ENCODE measurements at places on chromosomes 6 and 20. TPM values are rescaled to one million over a fixed set of nuclear protein-coding genes. Genes with fewer than 3 reads are reported as not detected.

ARFGEF3 gene
- total RNA-seq, result 4.2 TPM

DNA sequence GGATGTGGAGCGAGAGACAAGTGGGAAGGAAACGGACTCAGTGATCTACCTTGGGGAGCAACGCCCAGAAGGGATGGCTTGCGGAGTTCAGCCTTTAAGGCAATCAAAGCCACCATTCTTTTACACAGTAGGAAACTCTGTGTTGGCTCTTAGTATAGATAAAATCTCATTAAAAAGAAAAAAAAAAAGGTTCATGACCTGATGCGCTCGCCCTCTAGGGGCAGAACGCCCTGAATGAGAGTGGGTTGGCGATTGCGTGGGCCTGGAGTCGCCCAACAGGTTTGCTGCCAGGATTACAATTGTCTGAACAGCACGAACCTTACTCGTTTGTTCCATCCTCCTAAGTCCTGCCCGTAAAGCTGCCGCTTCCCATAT, 1.2 kb downstream of the TPD52L1 start:
- ATAC-seq, result no peak

LPA gene
- total RNA-seq, result not detected

DNA sequence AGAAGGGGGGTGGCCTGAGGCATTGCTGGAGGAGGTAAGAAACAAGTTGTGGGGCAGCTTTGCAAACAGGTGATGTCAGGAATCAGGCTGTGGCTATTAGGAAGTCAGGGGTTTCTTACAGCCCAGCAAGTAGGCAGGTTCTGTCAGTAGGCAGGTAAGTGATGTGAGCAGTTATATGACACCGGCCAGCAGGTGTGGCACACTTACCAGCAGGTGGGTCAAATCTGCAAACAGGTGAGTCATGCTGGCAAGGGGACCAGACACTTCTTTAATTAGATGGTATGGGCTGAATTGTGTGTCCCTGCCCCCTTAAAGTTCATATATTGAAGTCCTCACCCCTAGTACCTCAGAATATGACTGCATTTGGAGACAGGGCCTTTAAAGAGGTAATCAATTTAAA, 16.4 kb upstream of the ENPP4 start:
- no peak for ATAC-seq

DNA sequence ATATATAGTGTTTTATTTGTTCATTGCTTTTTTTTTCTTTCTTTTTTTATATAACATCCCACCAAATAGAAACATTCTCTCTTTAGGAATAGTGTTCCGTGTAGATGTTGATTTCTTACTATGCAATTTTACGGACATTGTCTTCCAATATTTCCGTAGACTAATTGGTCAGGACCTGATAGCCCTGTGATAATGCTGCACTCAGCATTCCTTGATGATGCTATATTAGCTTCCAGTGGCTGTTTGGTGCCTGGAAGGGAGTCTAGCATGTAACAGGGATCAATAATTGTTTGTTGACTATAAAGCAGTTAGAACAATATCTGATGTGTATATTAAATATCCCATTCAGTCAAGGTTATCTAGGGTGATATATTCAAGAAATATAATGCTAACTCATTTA, 6.7 kb upstream of the OR2W1 start:
- no peak for ATAC-seq

ME1 gene
- total RNA-seq, result 33.3 TPM

EPPIN gene
- not detected for total RNA-seq

DNA sequence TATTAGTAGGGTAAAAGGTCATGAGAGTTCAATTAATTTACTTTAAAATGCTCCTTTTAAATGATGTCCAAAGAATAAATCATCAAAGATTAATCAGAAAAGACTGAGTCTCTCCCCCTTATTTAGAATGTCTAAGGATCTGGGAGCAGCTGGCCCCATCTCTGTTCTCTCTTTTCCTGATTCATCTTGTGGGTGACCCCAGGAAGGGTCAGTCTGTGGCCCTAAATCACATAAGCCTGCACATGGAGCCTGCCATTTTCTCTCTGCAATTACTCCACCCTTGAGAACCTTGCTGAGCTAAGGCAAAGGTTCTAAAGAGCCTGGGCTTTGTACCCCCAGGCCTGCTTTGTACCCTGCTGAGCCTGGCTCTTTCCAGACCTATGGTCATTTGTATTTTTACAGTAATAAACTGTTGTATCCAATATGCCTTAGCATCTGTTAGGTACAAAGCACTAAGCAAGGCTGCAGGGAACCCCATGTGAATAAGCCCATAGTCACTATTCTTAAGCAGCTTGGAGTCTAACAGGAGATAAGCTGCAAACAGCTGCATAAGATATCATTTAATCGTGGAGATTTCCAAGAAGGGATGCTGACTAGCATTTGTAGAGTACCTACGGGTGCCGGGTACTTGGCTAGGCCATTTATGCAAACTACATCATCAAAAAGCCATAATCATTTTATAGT, 431.0 kb upstream of the MARCKS start:
- no peak for ATAC-seq

DNA sequence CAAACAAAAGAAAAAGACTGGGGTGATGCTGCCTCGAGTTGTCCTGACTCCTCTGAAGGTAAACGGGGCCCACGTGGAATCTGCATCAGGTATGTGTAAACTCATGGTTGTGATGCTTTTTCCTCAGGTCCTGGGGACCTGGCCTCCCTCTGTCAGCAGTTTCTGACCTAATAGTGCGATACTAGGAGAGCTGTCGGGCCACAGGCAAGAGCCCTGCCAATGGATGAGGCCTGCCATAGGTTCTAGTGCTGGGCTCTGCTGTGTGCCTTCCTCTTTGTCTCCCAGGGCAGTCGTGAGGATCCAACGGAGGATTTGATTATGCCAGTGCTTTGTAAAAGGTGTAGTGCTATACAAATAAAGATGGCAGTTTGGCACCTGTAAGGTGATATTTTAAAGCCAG, 71.2 kb downstream of the ASXL1 start:
- ATAC-seq, result no peak

DNA sequence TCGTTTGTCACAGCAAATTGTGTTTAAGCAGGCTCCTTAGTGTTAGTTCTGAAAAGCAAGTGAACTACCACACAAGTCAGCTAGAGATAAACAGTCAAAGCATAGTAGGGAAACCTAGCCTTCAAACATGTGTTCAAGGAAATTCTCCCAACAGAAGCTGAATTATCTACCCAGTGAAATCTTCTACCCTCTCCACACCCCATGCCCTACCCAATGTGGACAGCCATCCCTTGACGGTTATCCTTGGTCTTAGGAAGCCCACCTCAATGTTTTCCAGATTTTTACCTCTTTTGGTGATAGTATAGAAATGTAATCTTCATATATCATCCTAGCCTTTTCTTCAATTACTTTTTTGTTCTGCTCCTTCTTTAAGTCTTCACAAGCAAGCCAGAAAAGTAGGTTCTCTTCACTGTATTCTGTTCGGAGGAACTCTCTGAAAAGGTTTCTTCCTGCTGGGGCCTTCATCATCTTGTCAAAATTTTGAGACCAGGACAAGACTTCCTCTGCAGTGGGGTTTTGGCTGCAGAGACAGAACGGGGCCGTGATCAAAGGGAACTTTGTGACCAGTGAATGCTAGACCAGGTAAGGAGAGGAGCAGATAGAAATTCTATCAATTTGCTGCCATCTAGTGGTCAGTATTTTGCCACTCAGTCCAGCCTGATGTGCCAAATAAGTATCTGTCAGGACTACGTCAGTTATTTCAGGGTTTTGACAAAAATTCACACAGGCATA, 21.6 kb upstream of the MTRF1L start:
- ATAC-seq, result peak; percentile 55

DNA sequence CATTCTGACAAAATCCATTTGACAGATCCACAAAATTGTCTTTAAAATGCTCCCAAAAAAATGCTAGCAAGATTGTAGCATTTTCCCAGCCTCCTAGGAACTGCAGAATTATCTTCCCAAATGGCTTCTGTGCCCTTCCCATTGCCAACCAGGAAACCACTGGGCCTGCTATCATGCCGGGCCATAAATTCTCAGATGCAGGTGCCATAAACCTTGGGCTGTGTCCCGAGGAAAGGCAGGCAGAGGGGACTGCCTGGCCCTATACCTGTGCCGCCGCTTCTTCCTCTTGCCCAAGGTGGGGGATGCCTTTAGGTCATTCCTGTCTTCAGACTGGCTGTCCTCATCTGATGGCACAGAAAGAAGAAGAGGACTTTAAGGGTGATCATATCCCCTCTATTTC, 2.8 kb downstream of the VSX1 start:
- ATAC-seq, result no peak

- ATAC-seq, result no peak
Observed at GRCh38 chr6:18213439-18213838, 50.9 kb downstream of the DEK start.

ENPP4 gene
- 43.4 TPM for total RNA-seq

- peak; percentile 44 for ATAC-seq
Observed at GRCh38 chr6:43075670-43076463, at the start of gene PTK7. PTK7 (plus strand) TSS chr6:43076314; CDS start chr6:43076489, 175 bp downstream.

GRCh38 chr6:4849226-4850022, 73.2 kb downstream of the CDYL start:
- no peak for ATAC-seq

CLIC5 gene
- total RNA-seq, result 2.8 TPM
